CD4-positive, alpha-beta T cell (primary cell): ENCODE measurements at places on chromosomes 13 and 19. TPM values are rescaled to one million over a fixed set of nuclear protein-coding genes. Genes with fewer than 3 reads are reported as not detected.

The ALKBH6 gene
- total RNA-seq: 41.8 TPM

DNA sequence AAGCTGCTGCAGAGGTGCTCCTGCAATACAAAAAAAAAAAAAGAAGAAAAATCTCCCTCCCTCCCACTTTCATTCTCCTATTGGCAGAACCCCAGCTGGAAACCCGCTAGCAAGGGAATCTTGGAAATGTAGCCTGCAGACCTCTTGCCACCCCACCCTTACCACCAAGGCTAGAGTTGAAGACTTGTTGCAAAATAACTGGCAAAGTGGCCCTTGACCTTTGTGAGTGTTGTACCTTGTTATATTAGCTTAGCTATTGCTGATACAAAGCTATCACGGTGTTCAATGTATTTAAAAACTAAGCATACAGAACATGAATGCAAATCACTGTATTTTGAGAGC lies 57.5 kb upstream of the KCTD4 start:
- no peak overlapping the region for H3K4me3 ChIP-seq
- peaks cover 3% of the 10 kb centered on the region for H3K36me3 ChIP-seq
- no peaks in the 10 kb centered on the region for H3K27me3 ChIP-seq
- DNase-seq: no peak

The THSD1 gene
- total RNA-seq: 0.53 TPM

DNA sequence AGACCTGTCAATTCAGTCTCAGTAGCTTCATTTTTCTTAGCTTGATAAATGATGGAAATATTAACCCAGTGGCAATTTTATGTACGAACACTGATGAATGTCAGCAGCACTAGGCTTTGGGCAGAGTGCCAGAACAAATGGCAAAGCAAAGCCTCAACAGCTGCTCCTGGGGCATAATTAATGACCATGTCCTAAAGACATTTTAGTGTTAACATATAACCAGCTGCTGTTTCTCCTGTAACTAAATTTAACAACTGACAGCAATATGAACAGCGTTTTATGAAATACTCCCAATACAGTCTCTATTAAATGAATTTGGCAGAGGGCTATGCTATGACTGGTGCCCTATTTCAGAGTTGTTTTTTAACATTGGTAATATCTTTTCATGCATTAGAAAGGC lies 47.1 kb downstream of the ZNF568 start:
- no peaks in the 10 kb centered on the region for H3K27me3 ChIP-seq
- H3K27ac ChIP-seq: no peak overlapping the region
- H3K4me1 ChIP-seq: no peaks in the 10 kb centered on the region
- no peak overlapping the region for H3K4me3 ChIP-seq
- no peaks in the 10 kb centered on the region for H3K36me3 ChIP-seq

DNA sequence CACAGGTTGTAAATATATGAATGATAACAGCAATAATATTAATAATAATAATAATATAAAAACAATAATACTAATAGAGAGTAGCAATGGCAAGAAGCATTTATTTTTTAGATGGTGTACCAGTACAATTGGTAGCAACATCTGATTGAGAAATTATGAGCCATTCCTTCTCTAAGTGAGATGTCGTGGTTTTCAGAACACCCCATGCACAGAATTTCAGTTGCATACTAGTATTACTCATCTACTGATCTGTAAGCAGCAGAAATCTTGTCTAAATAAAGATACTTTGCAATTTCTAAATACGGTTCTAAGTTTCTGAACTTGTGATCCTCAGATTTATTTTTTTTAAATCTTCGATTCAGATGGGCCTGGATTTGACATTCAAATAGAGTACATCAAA lies 788.0 kb upstream of the ATXN8OS start:
- H3K4me1 ChIP-seq: no peaks in the 10 kb centered on the region
- no peaks in the 10 kb centered on the region for H3K27me3 ChIP-seq
- no peak overlapping the region for H3K27ac ChIP-seq
- no peak overlapping the region for H3K4me3 ChIP-seq

DNA sequence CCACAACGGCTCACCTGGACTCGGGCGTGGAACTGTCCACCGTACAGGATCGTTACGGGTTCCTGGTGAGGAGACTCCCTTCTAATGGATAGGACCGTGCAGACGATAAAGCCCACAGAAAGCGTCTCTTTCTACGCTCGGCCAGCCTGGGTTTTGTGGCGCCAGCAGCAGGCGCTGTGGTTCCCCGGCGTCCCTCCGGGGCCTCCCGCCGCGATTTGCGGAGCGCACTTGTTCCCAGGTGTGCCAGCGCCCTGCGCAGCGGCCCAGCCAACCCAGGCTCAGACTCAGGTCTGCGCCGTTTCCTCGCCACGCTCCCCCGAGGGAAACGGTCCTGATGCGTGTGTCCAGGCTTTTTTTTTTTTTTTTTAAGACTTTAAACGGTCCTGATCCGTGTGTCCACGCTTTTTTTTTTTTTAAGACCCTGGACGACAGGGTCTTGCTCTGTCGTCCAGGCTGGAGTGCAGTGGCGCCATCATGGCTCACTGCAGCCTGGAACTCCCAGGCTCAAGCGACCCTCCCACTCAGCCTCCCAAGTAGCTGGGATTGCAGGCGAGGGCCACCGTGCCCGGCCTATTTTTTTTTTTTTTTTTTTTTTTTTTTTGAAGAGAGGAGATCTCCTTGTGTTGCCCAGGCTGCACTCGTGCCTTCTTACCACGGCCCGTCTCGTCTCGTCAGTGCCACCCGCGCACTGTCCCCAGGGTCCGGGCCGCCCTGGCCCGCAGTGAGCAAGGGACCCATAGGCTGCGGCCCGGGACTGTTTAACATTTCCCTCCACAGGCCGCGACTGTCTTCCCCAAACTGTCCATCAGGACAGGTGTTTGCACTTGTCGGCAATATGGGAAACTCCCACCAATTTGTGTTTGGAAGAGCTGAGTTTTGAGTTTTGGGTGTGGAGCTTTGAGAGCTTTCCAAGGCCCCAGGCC lies 23.8 kb downstream of the GJA3 start:
- H3K36me3 ChIP-seq: no peaks in the 10 kb centered on the region
- H3K4me1 ChIP-seq: peaks cover 7% of the 10 kb centered on the region
- peak overlapping the region; percentile 1 for H3K4me3 ChIP-seq
- peak; percentile 32 for DNase-seq

GRCh38 chr19:54309811-54310210 lies 3.2 kb downstream of the LILRA5 start:
- H3K27me3 ChIP-seq: peaks cover 13% of the 10 kb centered on the region
- no peak overlapping the region for H3K27ac ChIP-seq
- H3K4me1 ChIP-seq: no peaks in the 10 kb centered on the region
- no peak overlapping the region for H3K4me3 ChIP-seq

The CDC34 gene
- total RNA-seq: 43.4 TPM

- no peaks in the 10 kb centered on the region for H3K27me3 ChIP-seq
- DNase-seq: no peak
- H3K36me3 ChIP-seq: no peaks in the 10 kb centered on the region
- H3K27ac ChIP-seq: no peak overlapping the region
These were observed 8.0 kb upstream of the SAE1 start for GRCh38 chr19:47122359-47123335.

- H3K27ac ChIP-seq: no peak overlapping the region
- no peaks in the 10 kb centered on the region for H3K27me3 ChIP-seq
- DNase-seq: no peak
- no peak overlapping the region for H3K4me3 ChIP-seq
These were observed 1661.8 kb upstream of the SPRY2 start for GRCh38 chr13:82002710-82003109.

GRCh38 chr19:15452111-15453047 lies 2.6 kb upstream of the WIZ start:
- DNase-seq: no peak
- no peaks in the 10 kb centered on the region for H3K27me3 ChIP-seq
- no peak overlapping the region for H3K27ac ChIP-seq
- peaks cover 60% of the 10 kb centered on the region for H3K36me3 ChIP-seq
- no peak overlapping the region for H3K4me3 ChIP-seq

The ATXN8OS gene
- not detected for total RNA-seq

The DCLK1 gene
- total RNA-seq: not detected

The KLK4 gene
- total RNA-seq: not detected

GRCh38 chr13:106213028-106213757 lies 322.3 kb downstream of the EFNB2 start:
- H3K27me3 ChIP-seq: no peaks in the 10 kb centered on the region
- DNase-seq: no peak
- H3K4me1 ChIP-seq: no peaks in the 10 kb centered on the region
- H3K36me3 ChIP-seq: no peaks in the 10 kb centered on the region
- no peak overlapping the region for H3K4me3 ChIP-seq
- no peak overlapping the region for H3K27ac ChIP-seq

The FXYD3 gene
- not detected for total RNA-seq

DNA sequence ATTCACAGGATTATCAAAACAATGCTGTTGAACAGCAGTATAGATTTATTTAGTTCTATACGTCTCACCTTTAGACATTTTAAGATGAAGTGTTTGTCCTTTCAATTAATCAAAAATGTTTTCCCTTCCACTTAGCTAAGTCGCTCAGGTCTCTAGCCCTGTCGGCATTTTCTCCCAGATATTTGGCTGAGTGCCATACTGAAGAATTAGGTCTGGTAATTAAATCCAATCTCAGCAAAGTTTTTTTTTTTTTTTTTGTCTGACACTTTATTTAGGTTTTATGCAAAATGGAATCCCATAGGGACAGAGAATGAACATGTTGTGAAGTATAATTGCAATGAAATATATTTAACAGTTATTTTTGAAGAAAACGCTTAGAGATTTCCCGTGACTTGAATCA lies 44.1 kb downstream of the RFC3 start:
- H3K36me3 ChIP-seq: no peaks in the 10 kb centered on the region
- H3K27ac ChIP-seq: no peak overlapping the region
- DNase-seq: no peak
- no peaks in the 10 kb centered on the region for H3K4me1 ChIP-seq
- H3K27me3 ChIP-seq: no peaks in the 10 kb centered on the region

DNA sequence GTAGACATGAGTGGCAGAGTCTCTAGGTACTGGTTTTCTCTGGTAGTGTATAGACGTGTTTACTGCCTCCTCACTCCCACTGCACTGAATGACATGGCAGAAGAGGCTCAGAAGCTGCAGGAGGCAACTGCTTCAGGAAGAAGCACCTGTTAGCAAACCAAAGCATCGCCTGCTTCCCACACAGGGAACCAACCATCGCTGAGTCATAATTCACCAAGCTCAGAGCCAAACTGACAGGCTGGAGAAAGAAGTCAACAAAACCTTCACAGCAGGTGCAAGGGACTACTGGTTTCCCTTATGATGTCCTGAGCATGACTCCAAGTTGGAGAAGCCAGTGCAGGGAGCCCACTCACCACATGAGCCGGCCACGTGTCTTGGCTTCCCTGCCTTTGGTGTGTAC lies 69.8 kb downstream of the KCTD12 start:
- H3K4me1 ChIP-seq: no peaks in the 10 kb centered on the region
- H3K36me3 ChIP-seq: no peaks in the 10 kb centered on the region
- no peak for DNase-seq
- no peak overlapping the region for H3K27ac ChIP-seq

DNA sequence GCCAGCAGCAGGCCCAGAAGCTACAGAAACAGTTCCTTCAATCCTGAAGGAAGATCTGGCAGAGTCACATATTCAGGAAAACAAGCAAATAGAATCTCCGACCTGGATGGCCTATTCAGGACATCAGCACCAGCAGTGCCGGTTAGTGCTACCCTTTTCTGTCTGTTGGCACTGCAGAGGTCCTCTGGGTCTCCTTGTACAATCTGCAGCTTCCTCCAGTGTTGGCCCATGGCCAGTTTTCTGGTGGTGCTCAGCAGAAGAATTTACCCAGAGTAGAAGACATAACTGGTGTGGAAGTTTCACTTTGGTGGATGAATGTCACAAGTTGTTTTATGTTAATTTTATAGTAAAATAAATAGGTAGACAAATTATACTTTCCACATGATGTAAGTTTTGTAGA lies 498.1 kb downstream of the COG6 start:
- H3K4me3 ChIP-seq: no peak overlapping the region
- H3K36me3 ChIP-seq: no peaks in the 10 kb centered on the region
- H3K27ac ChIP-seq: no peak overlapping the region
- no peaks in the 10 kb centered on the region for H3K27me3 ChIP-seq

DNA sequence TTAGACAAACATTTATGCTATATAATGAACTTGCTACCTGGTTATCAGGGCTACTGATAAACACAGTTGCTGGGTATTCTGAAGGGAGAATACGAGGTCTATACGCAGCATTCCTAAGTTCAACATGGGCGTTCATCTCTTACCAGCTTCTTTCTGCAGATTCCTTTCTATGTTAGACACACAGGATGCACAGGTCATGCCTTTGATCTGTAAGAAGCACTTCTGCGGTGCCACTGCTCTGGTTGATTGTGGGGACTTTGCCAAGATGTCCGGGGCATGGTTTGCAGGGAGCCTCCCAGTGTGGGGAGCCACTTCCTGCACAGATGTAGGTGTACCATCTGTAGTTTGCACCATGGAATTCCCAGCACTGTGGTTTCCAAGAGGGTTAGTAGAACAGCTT lies 40.9 kb downstream of the ATP7B start:
- no peak for DNase-seq
- no peaks in the 10 kb centered on the region for H3K36me3 ChIP-seq
- H3K27me3 ChIP-seq: no peaks in the 10 kb centered on the region

DNA sequence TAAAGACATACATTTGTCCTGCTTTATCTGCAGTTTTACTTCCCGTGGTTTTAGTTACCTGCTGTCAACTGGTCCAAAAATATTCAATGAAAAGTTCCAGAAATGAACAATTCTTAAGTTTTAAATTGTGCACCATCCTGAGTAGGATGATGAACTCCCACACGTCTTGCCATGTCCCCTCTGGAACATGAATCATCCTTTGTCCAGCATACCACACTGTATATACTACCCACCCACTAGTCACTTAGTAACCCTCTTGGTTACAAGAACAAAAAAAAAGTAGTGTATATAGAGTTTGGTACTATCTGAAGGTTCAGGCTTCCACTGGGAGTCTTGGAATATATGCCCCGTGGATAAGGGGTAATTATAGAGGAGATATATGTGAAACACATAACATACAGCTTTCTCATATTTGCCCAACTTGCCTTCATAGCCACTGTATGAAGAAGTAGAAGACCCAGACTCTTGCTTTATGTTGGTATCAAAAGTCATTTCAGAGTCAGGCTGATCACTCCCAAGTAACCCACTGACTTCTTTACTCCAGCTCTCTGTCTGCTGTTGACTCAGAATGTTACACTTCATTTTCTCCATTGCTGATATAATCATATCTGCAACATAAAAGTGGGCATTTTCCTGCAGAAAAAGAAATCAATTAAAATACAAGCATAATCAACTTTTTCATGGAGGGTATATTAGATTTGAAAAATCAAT lies 19.3 kb downstream of the RUBCNL start:
- H3K27me3 ChIP-seq: no peaks in the 10 kb centered on the region
- no peaks in the 10 kb centered on the region for H3K4me1 ChIP-seq
- no peaks in the 10 kb centered on the region for H3K36me3 ChIP-seq
- no peak for DNase-seq

The LINGO3 gene
- total RNA-seq: 0.33 TPM

The CPB2 gene
- not detected for total RNA-seq

- no peak overlapping the region for H3K4me3 ChIP-seq
- H3K27ac ChIP-seq: no peak overlapping the region
- no peaks in the 10 kb centered on the region for H3K27me3 ChIP-seq
These were observed 623.2 kb downstream of the SLITRK5 start for GRCh38 chr13:88294368-88294767.
